Frontal cortex (tissue), 4 donors: ENCODE measurements at places on chromosomes 1 and 21.

DNA sequence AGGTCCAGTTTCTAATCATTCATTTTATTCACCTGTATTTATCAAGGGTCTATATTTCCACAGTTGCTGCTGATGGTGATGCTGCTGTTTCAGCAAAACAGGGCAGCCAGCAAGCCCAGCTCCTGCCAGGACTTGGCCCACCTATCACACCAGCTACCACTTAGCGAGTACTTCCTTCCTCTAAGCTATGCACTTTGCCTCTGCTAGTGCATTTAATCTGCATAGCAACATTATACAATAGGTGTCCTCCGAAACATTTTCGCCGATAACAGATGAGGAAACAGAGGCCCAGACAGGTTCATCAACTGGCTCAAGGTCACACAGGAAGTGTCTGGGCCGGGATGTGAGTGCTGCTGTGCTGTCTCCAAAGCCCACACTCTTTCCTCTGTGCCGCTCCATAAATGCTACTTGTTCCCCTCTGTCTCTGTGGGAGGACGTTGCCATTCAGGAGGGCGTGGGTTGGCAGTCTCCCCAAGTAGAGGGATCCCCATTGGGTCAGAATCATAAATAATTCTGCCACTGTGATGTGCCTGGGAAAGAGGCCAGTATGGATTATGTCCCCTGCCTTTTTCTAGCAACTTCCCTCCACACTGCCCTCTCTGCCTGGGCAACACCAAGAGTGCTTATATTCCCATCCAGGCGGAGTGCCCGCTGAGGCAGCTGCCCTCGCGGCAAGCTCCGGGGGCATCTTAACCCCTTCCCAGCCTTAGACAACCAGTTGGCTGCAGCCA lies 9.4 kb upstream of the PLEKHA6 start:
- peak; percentile 64 for DNase-seq

DNA sequence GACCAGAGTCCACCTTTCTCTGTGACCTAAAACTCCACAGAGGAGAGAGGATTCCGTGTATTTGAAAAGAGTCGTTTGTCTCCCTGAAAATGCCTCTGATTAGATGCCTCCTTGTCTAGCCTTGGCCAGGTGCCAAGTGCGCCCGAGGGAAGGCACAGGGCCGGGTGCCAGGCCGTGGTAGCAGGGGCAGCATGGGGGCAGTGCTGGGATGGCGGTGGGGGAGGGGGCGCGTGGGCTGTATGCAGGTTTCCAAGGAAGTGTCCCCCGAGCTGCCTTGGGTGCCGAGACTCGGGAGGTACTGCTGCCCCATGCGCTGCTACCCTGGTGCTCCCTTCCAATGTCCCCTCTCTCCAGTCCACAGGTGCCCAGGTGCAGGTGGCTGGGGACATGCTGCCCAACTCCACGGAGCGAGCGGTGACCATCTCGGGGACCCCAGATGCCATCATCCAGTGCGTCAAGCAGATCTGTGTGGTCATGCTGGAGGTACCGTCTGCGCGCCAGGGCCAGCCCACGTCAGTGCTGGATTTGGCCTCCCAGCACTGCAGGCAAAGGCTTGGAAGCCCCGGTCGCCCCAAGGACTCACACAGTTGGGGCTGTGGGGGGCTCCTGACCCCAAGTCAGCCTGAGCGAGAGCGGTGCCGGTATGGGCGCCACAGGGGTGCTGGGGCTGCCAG lies 70.9 kb upstream of the COL6A1 start:
- DNase-seq, result peak; percentile 62

- no peak for DNase-seq
Measured at GRCh38 chr1:169326261-169326955, 41.2 kb downstream of the NME7 start.

- no peak for DNase-seq
Measured at GRCh38 chr1:152495066-152495675, 15.4 kb upstream of the LCE5A start.

GRCh38 chr1:111446967-111447892 lies 1.8 kb downstream of the WDR77 start:
- DNase-seq, result no peak

GRCh38 chr1:27594564-27595510 lies 9.1 kb downstream of the AHDC1 start:
- no peak for DNase-seq
